Foreskin keratinocyte (primary cell): ENCODE measurements at places on chromosomes 1 and 21. TPM values are rescaled to one million over a fixed set of nuclear protein-coding genes. Genes with fewer than 3 reads are reported as not detected.

The CLDN17 gene
- 0.07 TPM in 1 of 2 replicates, not detected in the other for total RNA-seq

The ITGB2 gene
- 6.4 and 6.5 TPM in 2 replicates for total RNA-seq

The GBP5 gene
- total RNA-seq, result not detected in 2 replicates

The LENEP gene
- not detected in 2 replicates for total RNA-seq

The DDR2 gene
- 0.18 and 0.41 TPM in 2 replicates for total RNA-seq

The COL16A1 gene
- 125 and 133 TPM in 2 replicates for total RNA-seq

The HSPA13 gene
- 18.3 and 19.6 TPM in 2 replicates for total RNA-seq

The FAM177B gene
- not detected in 2 replicates for total RNA-seq

The WNT9A gene
- total RNA-seq, result 0.53 and 2.0 TPM in 2 replicates

The FRRS1 gene
- 13.0 and 13.2 TPM in 2 replicates for total RNA-seq

The DNAI4 gene
- total RNA-seq, result 2.1 and 2.2 TPM in 2 replicates

The CLEC20A gene
- not detected in 2 replicates for total RNA-seq

The C1QB gene
- not detected in 2 replicates for total RNA-seq

The HECTD3 gene
- 23.4 and 24.8 TPM in 2 replicates for total RNA-seq

The GPA33 gene
- not detected in 2 replicates for total RNA-seq

The TAS1R1 gene
- total RNA-seq, result not detected in 2 replicates

The ST6GALNAC5 gene
- total RNA-seq, result 21.6 and 24.8 TPM in 2 replicates

The EPHB2 gene
- 0.14 TPM in 1 of 2 replicates, not detected in the other for total RNA-seq

The CYP4X1 gene
- 0.07 TPM in 1 of 2 replicates, not detected in the other for total RNA-seq

The ZSWIM5 gene
- not detected in 2 replicates for total RNA-seq

The OR2L2 gene
- not detected in 2 replicates for total RNA-seq
